ENCODE measurements at places on chromosomes 2 and 18. TPM values are rescaled to one million over a fixed set of nuclear protein-coding genes. Genes with fewer than 3 reads are reported as not detected.

The IL1B gene
- total RNA-seq: 54.3 TPM

The ABCB11 gene
- total RNA-seq: not detected

The C18orf54 gene
- total RNA-seq: 1.3 TPM

The THADA gene
- 26.3 TPM for total RNA-seq

The ALPI gene
- not detected for total RNA-seq

The HOXD12 gene
- total RNA-seq: not detected

The GORASP2 gene
- total RNA-seq: 38.5 TPM
